ENCODE measurements at places on chromosomes 3 and 15. TPM values are rescaled to one million over a fixed set of nuclear protein-coding genes. Genes with fewer than 3 reads are reported as not detected.

The TRIM42 gene
- not detected for total RNA-seq

DNA sequence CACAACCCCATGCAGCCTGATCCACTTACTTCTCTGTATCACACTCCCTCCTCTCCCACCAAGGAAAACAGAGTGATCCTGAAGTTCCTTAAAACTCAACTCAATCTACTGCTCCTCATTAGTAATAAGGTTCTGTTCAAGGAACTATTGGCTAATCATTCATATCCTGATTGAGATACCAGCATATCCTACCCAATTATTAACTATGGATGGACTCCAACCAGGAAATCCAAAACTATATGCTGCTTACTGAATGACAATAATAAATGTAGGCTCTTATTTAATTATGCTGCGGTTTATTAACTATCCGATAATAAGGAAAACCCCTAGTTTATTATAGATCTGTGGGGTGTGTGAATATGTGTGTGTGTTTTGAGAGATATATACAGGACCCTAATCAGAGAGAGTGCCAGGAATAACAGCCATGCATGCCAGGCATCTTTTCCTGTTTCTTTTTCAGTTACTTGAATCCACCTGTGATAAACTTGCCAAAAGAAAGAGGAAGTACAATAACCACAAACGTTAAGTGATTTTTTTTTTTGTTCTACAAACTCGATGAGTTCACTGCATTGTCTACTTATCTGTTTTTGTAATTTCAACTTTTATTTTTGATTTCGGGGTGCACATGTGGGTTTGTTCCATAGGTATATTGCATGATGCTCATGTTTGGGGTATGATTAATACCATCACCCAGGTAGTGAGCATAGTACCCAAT is 1031.7 kb upstream of the CFAP20DC start:
- H3K4me1 ChIP-seq = no peaks in the 10 kb centered on the region
- H3K4me3 ChIP-seq = no peak overlapping the region
- DNase-seq = no peak
- H3K27me3 ChIP-seq = no peaks in the 10 kb centered on the region

- peaks cover 10% of the 10 kb centered on the region for H3K4me1 ChIP-seq
- peak overlapping the region; percentile 10 for H3K4me3 ChIP-seq
- DNase-seq = no peak
Measured at GRCh38 chr3:149716984-149717383, 35.3 kb downstream of the COMMD2 start.

The PIGBOS1 gene
- total RNA-seq = 12.4 TPM

DNA sequence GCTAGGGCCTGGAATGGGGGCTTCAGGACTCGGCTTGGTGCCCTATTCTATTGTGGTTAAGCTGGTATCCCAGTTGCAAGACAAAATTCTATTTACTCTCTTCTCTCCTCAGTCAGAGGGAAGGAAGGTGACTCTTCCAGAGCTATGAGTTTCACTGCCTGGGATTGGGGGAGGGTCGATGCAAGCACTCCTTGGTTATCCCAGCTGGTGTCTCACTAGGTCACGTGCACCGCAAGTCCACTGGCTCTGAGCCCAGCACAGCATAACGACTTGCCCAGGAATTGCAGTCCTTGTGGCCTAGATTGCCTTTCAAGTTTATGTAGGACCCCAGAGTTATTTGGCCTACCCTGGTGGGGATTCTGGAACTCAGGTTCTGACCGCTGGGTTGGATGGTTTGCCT is 958.8 kb downstream of the IGSF11 start:
- H3K36me3 ChIP-seq = no peaks in the 10 kb centered on the region
- no peak overlapping the region for H3K4me3 ChIP-seq
- DNase-seq = no peak
- no peak overlapping the region for H3K27ac ChIP-seq

The USP3 gene
- total RNA-seq = 62.5 TPM

DNA sequence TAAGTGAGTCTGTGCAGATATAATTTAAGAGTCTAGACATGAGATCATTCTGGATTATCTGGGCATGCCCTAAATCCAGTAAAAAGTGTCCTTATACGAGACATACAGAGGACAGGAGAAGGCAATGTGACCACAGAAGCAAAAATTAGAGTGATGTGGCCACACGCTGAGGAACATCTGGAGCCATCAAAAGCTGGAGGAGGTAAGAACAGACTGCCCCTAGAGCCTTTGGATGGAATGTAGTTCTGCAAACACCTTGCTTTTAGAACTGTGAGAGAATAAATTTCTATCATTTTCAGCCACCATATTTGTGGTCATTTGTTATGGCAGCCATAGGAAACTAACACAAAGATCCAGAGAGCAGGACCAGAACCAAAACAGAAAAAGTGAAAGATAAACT is 41.0 kb downstream of the CD200 start:
- H3K27me3 ChIP-seq = no peaks in the 10 kb centered on the region
- DNase-seq = no peak
- peaks cover 24% of the 10 kb centered on the region for H3K4me1 ChIP-seq
- H3K4me3 ChIP-seq = no peak overlapping the region
- no peak overlapping the region for H3K27ac ChIP-seq
- H3K36me3 ChIP-seq = no peaks in the 10 kb centered on the region

The SETD5 gene
- total RNA-seq = 124 TPM

The RBPMS2 gene
- total RNA-seq = 4.5 TPM

DNA sequence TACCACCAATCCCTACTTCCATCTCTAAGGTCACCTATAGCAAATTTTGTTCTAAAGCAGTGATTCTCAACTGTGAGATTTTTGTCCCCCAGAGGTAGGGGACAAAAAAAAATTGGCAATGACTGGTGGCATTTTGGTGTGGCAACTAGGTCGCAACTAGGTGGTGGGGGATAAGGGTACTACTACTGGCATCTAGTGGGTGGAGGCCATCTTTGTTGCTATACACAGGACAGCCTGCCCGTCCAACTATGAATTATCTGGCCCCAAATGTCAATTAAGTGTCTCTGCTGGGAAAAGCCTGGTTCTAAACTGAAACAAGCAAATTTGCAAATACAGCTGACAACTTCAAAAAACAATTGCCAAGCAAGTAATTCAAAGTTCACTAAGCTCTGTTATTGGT is 1.4 kb downstream of the MTMR10 start:
- DNase-seq = no peak
- H3K4me3 ChIP-seq = peak overlapping the region; percentile 93
- H3K36me3 ChIP-seq = peaks cover 23% of the 10 kb centered on the region
- H3K27ac ChIP-seq = peak overlapping the region; percentile 97
- no peaks in the 10 kb centered on the region for H3K27me3 ChIP-seq
- H3K4me1 ChIP-seq = peaks cover 24% of the 10 kb centered on the region

- no peaks in the 10 kb centered on the region for H3K4me1 ChIP-seq
- H3K4me3 ChIP-seq = no peak overlapping the region
- DNase-seq = no peak
- no peaks in the 10 kb centered on the region for H3K27me3 ChIP-seq
Measured at GRCh38 chr15:65631503-65631902, 9.8 kb downstream of the SLC24A1 start.

- peaks cover 11% of the 10 kb centered on the region for H3K36me3 ChIP-seq
- H3K4me1 ChIP-seq = peaks cover 22% of the 10 kb centered on the region
- no peaks in the 10 kb centered on the region for H3K27me3 ChIP-seq
- peak within 1 kb of the TSS; percentile 81 for H3K4me3 ChIP-seq
- DNase-seq = peak; percentile 97
- H3K27ac ChIP-seq = peak within 1 kb of the TSS; percentile 90
Measured at GRCh38 chr15:55196458-55197361, at the start of gene RSL24D1. Gene RSL24D1 (minus strand): TSS chr15:55196941. CDS start chr15:55196890, 51 bp downstream.

GRCh38 chr3:19931767-19932188 is 2.2 kb downstream of the EFHB start:
- no peak overlapping the region for H3K27ac ChIP-seq
- H3K36me3 ChIP-seq = no peaks in the 10 kb centered on the region
- H3K4me3 ChIP-seq = no peak overlapping the region
- peaks cover 4% of the 10 kb centered on the region for H3K27me3 ChIP-seq
- no peaks in the 10 kb centered on the region for H3K4me1 ChIP-seq

DNA sequence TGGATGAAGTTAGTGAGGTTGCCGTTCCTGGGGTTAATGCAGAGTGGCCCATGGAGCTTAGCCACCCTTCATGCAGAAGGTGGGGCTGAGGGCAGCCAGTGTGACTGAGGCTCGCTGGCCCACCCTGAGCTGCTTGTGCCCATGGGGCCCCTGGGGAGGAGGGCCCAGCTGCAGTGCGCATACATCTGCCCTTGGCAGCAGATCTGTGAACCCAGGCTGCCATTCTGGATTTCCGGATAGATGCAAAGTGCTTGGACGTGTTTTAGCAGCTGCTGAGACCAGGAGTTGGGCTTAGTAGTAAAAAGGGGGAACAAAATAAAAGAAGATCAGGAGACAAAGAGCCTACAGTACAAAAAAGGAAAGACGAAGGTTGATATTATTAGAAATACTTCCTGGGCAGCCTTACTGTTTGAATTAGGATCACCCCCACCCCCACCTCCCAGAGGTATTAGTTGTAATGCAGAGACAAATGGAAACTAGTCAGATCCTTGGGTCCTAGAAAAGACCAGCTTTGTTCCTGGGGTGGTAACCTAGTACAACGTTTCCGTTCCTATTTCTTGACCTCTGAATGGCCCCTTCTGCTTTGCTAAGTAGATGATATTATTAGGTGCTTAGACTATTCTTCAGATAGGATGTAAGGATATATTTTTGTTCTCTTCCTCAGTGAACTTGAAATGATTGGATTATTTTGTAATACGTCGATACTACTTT is 70.2 kb downstream of the IGF1R start:
- H3K27ac ChIP-seq = no peak overlapping the region
- no peak for DNase-seq
- no peaks in the 10 kb centered on the region for H3K36me3 ChIP-seq
- H3K4me3 ChIP-seq = no peak overlapping the region

- H3K36me3 ChIP-seq = no peaks in the 10 kb centered on the region
- no peaks in the 10 kb centered on the region for H3K4me1 ChIP-seq
- no peak overlapping the region for H3K27ac ChIP-seq
- H3K4me3 ChIP-seq = no peak overlapping the region
Measured at GRCh38 chr3:166283840-166284239, 446.6 kb upstream of the BCHE start.
